ENCODE measurements at places on chromosomes 4 and X.

GRCh38 chr4:15654593-15655222 is 449 bp downstream of the FBXL5 start:
- no peak for DNase-seq

GRCh38 chr4:129738175-129738574 is 642.2 kb downstream of the C4orf33 start:
- DNase-seq: no peak

GRCh38 chrX:101385026-101385684 is 836 bp downstream of the BTK start:
- DNase-seq: no peak

DNA sequence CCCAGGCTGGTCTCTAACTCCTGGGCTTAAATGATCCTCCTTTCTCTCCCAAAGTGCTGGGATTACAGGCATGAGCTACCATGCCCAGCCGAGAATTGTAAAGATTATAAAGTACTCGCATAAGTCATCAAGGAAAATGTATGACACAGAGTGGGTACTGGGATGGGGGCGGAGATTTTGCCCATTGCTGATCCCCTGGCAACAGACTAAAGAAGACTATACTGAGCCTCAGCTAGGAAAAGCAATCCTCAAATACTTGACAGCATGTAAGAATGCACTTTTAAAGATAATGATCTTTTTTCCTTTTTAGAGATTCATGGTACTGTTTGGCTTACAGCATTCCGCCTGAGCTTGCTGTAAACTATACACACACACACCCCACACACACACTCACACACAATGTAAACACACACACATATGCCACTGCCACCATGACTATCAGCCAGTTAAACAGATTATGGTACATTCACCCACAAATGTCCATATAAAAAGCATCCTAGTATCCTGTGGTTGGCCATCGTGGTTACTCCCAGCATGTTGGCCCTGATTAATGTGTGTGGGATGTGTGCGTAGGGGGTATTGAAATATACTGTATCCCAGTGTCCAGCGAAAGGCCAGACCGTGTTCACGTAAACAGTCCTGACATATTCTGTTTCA is 113.0 kb downstream of the AMELX start:
- no peak for DNase-seq
